ENCODE measurements at places on chromosomes 11 and 22.

DNA sequence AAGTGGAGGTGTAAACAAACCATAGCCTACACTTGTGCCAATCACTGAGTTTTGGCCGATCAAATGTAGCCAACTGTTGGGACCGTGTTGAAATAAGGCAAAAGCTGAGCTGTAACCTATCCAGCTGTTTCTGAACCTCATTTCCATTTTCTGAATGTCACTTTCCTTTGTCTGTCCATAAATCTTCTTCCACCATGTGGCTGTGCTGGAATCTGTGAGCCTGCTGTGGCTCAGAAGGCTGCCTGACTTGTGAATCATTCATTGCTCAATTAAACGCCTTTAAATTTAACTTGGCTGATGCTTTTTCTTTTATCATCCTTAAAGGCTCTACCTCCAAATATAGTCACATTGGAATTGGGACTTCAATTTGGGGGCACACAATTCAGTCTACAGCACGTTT, 203.1 kb upstream of the MPPED2 start:
- no peak for DNase-seq

DNA sequence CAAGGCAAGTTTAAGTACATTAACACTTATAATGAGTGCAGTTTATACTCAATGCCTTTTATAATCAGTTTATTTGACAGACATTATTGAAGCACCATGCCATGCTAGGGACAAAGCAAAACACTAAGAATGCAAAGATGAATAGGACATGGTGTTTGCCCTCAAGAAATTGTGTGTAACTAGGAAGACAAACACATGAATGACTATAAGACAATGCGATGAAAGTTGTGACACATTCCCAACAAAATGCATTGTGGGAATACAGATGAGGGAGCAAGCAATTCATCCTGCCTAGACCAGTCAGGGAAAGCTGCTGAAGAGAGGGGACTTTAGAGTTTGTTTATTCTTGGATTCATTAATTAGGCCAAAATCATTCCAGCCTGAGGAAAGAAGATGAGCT, 133.8 kb upstream of the TRPC6 start:
- DNase-seq, result no peak

GRCh38 chr11:121523581-121524232, 70.9 kb upstream of the SORL1-AS1 start:
- no peak for DNase-seq

DNA sequence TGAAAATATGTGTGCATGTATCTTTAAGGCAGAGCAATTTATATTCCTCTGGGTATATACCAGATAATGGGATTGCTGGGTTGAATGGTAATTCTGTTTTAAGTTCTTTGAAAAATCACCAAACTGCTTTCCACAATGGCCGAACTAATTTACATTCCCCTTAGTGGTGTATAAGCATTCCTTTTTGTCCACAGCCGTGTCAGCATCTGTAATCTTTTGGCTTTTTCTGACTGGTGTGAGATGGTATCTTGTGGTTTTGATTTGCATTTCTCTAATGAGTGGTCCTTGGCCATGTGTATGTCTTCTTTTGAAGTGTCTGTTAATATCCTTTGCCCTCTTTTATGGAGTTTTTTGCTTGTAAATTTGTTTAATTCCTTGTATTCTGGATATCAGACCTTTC, 24.3 kb downstream of the CCDC15 start:
- no peak for DNase-seq

GRCh38 chr22:24420072-24420976, 7.1 kb upstream of the ADORA2A start:
- no peak for DNase-seq

GRCh38 chr11:94788396-94788795, 20.2 kb downstream of the AMOTL1 start:
- DNase-seq, result no peak

- no peak for DNase-seq
Measured at GRCh38 chr11:79185351-79185750, 255.5 kb downstream of the TENM4 start.
